NCI-H748 treated with DMSO at 0.1 percent for 48 hours (cell line): ENCODE measurements at places on chromosomes 5 and 9.

- no peak for DNase-seq
Measured at GRCh38 chr5:1536322-1536845, 12.6 kb upstream of the LPCAT1 start.

DNA sequence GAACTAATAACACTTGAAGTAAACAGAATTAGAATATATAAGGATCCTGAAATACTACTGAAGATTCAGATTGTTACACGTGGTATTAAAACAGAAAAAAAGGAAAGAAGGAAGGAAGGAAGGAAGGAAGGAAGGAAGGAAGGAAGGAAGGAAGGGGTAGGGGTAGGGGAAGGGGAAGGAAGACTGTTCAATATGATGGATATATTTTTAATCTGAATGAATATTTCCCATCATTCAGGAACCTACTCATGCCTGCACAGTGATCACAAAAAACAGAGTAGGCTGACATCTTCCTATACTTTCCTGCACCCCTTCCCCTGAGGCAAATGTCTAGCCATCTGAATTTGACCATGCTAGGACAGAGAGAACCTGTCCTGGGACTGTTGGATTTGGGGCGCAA is 133.9 kb downstream of the CTNND2 start:
- DNase-seq, result no peak

GRCh38 chr5:34802834-34803563 is 36.0 kb upstream of the TTC23L start:
- no peak for DNase-seq

GRCh38 chr5:59107692-59108091 is 524.8 kb downstream of the RAB3C start:
- no peak for DNase-seq

- no peak for DNase-seq
Measured at GRCh38 chr5:134995850-134996402, 28.2 kb downstream of the CATSPER3 start.

DNA sequence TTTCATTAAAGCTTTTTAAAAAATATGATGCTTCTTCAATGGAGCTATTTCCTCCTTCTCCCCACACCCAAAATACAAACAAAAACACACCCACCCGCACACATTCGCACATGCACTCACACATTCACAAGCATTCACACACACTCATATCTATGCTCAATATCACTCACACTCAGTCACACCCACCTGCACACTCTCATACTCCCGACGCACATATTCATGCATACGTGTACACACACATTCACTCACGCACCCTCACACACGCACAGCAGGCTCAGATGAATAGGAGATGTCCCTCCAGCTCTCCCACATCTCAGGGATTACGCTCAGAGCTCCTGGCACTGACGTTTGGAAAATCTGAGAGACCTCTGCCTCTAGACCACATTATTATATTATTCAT is 25.7 kb upstream of the TENT4A start:
- DNase-seq, result no peak

DNA sequence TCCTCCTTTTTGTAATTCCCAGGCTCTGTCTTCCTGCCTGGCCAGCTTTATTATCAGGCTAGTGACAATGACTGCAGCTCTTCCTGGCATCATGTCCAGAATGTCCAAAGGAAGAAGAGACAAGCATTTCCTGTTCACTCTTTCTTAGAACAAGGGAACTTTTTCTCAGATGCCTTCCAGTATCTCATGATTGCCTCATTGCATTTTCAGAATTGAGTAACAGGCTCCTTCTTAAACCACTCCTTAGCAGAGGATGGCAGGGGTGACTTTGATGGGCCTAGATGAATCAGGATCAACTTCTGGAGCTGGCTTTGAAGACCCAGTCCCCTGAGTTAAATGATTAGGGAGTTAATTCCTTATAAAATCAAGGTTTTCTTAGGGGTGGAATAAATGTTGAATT is 92.9 kb upstream of the RASGRF2 start:
- DNase-seq, result no peak

- no peak for DNase-seq
Measured at GRCh38 chr9:77128125-77128789, 49.1 kb upstream of the VPS13A start.

- DNase-seq, result no peak
Measured at GRCh38 chr5:102561894-102562760, 63.3 kb upstream of the SLCO6A1 start.

DNA sequence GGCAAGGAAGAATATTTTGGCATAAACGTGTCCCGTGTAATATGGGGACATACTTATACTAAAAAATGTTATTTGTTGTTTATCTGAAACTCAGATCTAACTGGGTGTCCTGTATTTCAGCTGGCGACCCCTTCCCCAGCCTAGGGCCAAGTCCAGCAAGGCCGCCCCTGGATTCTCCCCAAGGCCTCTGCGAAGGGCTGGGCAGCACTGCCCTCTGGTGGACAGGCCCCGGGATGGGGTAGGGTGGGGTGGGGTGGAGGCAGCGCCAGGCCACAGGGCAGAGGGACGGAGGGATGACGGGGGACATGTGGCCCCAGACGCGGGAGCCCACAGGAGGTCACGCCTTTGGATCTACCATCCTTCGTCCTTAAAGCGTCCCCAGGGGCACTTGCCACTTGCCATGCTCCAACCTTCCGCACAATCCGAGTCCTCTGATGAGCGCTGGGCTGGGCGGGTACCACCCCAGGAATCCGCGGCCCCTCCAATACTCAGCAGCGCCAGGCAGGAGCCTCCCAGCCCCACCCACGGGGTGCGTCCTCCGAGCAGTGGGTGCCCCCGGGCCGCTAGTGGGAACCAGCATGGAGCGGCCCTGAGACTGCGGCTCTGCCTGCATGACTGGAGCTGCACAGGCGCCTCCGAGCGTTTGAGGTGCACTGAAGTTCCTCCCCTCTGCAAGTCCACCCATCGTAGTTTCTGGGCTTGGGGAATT is 7.1 kb upstream of the AGPAT2 start:
- no peak for DNase-seq
